ENCODE measurements at places on chromosomes 12 and 14.

DNA sequence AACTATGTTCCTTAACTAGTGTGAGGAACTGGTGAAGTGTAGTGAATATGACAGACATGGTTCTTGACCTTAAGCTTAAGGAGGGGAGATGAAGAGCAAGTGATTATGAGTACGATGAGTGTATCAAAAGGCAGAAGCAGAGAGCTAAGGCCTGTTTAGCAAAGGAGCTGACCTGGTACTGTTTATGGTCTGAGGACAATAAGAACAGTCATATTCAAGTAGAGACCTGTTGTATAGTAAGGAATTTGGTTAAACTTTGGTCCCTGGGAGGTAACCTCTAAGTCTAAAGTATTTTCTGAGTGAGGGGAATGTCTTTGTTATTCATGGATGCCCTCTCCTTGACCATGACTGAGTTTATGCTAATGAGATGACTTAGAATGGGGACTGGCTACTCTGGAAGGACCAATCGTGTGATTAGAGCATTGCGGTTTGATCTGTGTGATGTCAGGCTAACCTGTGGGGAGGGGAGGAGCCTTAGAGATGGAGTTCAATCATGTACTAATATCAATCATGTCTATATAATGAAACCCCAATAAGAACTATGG is 389.3 kb downstream of the BMP4 start:
- no peak for DNase-seq

- no peak for DNase-seq
Observed at GRCh38 chr14:90575781-90576180, 179.0 kb downstream of the CALM1 start.

GRCh38 chr14:53109105-53110041 is 43.8 kb downstream of the DDHD1 start:
- no peak for DNase-seq

GRCh38 chr14:45084946-45085346 is 1.0 kb downstream of the PRPF39 start:
- DNase-seq, result peak; percentile 27

GRCh38 chr12:110071504-110071903 is 23.2 kb upstream of the C12orf76 start:
- DNase-seq, result no peak

DNA sequence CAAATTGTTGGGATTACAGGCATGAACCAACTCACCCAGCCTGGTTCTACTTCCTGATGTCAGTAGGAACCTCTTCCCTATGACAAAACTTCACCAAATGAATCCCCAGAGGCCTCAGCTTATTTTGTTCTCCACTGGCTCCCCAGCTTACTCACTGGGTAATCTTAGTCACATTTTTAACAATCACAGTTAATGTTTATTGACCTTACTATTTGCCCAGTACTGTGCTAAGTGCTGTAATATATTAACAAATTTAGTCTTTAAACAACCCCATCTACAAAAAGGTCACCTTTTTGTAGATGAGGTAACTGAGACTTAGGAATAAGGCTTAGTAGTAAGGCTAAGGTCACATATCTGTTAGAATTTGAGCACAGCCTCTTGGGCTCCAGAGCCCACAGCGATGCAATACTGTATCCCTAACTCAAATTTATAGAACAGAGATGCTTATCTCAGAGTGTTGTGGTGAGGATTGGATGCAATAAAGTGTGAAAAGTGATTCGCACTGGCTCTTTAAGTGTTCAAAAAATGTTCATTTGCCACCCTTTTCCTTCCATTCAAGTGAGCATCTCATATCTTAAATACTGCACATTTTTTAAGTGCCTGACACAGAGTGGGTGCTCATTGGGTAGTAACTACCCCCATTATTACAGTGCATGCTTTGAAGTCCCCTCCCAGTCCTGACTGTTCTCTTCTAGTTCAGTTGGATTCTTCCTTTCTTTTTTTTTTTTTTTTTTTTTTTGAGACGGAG is 146.4 kb upstream of the ARHGAP5 start:
- DNase-seq, result peak; percentile 63

- DNase-seq, result no peak
Observed at GRCh38 chr14:27075503-27075902, 477.7 kb upstream of the NOVA1 start.

DNA sequence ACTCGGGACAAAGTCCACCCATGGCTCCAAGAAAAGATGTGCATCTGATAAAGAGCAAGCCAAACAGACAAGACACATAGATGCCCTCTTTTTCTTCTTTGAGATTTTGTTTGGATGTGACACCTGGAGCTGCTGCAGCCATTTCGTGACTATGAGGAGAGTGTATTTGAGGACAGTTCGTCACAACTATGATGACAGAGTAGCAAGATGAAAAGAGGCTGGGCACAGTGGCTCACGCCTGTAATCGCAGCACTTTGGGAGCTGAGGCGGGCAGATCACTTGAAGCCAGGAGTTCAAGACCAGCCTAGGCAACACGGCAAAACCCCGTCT is 21.5 kb downstream of the LGMN start:
- no peak for DNase-seq

DNA sequence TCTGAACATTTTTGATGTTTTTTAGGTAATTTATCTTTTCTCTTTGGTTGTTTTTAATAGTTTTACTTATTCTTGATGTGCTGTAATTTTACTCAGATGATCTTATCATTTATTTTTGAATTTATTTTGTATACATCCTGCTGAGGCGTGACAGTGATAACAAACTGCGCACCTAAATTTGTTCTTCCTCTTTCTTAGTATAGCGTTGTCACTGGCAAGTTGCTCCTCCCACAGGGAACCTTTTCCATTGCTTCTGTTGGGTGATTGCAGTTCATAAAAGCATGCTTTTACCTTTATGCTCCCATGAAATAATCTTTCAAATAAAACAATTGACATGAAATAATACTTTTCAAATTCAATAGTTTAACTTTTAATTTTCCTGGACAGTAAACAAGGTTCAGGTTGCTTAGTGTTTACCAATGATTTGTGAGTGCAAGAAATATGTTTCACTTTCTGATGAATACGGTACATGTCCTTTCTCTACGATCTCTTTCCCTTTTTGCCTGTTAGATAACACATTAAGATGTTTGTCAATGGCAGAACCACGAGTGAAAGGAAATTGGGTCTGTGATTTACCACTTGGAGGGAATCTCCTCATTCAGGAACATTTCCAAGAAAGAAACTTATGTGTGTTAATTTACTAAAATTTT is 223.3 kb downstream of the CCDC91 start:
- DNase-seq, result no peak

GRCh38 chr14:63852271-63852816 is 460 bp upstream of the SYNE2 start:
- DNase-seq, result peak; percentile 41

- no peak for DNase-seq
Observed at GRCh38 chr14:94936401-94936892, 166.5 kb upstream of the GSC start.

DNA sequence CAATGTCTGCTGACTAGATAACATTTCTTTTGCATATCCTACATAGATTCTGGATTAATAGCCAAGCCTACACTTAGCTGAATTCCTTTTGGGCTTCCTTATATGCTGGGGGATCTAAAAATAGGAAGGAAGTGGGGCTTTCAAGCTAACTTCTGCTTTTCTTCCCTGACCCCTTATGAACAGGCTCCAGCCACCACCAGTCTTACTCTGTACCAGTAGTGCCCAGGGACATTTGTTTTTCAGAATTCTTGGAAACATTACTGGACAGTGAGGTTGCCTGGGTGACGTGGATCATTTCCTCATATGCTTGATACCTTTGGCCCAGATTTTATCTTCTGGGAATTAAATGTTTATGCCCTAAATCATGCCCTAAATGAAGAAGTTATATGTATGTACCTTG is 55.9 kb upstream of the SRRM4 start:
- DNase-seq, result no peak

GRCh38 chr12:80033448-80033847 is 65.9 kb upstream of the OTOGL start:
- DNase-seq, result peak; percentile 76

DNA sequence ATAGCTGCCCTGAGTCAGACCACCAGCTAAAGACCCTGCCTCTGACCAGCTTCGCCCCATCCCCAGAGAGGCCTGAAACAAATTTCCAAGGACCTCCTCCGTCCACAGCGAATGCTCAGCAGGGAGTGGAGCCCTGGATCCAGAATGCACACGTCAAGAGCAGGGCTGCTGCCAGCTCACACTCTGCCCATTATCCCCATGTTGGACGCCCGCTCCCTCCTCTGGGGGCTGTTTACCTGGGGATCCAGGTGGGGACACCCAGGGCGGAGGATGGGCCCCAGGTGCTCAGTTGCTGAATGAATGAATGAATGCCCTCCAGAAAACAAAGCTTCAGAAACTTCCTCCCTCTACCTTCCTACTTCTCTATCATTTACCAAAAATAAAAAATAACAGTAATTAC is 18.1 kb downstream of the BCL11B start:
- no peak for DNase-seq

DNA sequence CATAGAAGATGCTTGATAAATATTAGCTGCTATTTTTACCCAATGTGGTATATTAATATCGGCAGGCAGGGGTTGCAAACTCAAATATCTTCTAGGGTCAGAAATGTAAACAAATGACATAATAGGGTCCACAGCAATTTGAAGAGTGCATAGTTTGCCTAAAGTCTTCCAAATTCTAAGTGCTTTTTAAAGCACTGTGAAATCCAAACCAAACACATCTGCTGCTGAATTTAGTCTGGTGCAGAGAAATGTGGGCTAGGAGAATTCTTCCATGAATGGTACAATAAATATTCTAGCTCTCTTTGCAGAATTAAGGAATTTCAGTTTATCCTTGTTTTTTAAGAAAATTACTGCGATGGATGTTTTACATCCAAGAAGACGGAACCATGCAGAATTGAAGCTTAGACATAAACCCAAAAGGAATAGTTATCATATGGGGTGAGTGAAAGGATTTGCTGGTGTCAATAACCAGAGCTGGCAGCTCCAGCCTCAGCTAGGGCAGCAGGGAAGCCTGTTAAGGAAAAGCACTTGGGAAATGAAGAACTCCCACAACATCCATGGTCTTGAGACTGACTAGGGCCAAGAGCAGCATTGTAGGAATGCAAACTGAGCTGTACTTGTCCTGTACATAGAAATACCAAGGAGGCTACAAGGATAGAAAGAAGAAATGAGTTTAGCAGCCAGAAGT is 65.5 kb downstream of the PTPRR start:
- no peak for DNase-seq

- peak; percentile 8 for DNase-seq
Observed at GRCh38 chr14:42523666-42524065, 917.0 kb downstream of the LRFN5 start.

GRCh38 chr14:60339571-60339970 is 90.5 kb downstream of the PPM1A start:
- DNase-seq, result peak; percentile 6

GRCh38 chr12:42786400-42787148 is 197.0 kb upstream of the PRICKLE1 start:
- DNase-seq, result no peak

DNA sequence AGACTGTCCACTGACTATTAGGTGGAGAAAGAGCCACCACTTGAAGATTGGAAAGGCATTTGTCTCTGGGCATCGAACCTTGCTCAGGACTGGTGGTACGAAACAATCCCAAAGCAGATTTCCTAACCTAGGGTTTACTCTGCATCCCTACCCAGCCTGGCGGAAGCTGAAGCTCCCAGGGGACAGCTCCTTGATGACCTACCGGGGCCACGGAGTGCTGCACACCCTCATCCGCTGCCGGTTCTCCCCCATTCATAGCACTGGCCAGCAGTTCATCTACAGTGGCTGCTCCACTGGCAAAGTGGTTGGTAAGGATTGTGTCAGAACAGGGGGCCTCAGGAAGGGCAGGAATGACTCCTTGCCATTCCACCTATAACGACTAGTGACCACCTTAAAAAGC is 6.5 kb upstream of the NRL start:
- DNase-seq, result no peak

DNA sequence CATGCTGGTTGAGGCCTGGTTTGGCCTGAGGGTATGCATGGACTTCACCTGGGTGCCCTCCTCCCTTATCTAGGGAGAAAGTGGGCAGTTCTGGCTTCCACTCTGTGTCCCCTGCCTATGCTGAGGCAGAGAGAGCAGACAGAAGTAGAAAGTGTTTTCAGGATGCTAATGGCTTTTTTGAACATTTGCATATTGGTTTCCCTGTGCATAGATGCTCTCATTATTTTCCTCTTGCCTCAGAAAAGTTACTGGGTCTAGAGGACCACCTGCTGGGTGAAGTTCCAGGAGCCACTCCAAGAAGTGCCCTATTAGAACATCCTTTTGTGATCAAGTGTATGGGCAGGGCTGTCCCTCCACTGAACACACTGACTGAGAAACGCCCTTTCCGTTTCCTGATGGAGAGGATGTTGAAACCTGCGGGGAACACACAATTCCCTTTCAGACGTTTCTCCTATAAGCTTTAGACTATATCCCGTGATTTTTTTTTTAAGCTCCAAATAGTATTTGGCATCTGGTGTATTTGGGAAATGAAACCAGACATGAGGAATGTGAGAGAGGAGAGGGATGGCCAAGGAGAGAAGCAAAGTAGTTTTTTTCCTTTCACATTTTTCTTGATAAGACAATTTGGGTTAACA is 66.6 kb downstream of the DAAM1 start:
- no peak for DNase-seq

GRCh38 chr14:27945512-27945911 is 821.1 kb upstream of the FOXG1 start:
- no peak for DNase-seq

GRCh38 chr14:90905531-90905930 is 89.3 kb upstream of the TTC7B start:
- DNase-seq, result no peak

DNA sequence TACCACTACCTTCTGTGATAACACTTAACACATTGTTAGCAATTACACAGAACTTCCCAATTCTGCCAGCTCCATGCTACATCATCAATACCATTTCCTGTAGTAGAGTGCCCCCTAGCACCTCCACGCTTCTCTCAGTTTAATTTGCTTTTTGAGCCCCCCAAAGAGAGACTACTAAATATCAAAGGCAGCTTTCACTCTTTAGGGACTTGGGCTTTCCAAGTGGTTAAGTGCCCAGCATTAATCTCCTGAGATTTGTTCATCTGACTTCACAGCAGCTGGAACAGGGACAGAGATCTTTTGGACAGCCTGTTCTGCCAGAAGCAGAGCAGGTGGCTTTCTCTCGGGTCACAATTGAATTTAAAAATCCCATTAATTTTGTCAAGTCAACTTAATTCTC is 954.9 kb downstream of the DIO2 start:
- DNase-seq, result no peak

DNA sequence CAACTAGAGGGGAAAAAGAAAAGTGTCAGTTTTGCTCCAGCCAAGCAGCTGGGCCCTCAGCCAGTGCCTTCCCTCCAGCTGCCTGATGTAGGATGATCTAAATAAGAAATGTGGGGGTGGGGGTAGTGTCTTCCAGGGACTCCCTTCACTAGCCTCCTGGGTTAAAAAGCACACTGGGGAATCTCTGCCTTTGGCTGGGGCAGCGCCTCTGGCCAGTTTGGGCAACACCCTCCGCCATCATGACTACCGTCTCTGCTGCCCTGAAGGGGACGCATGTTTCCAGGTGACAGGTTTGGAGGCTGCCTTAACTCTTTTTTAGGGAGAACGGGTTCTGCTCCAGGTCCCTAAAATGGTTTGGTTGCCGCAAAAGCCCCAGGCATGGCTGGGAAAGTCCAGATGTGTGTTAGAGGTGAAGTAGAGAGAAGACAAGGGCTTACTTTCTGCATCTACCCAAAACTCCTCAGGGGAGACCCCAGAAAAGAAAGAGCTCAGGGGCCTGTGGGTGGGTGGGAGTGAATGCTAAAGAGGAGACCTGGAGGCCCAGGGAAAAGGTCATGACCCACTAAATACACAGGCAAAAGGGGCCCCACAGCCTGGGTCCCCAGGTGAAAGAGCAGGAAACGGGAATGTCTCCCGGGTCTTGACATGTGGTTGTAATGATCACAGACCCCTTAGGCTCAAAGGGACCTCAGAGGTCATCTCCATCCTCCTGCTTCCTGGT is 132.8 kb upstream of the CCND2 start:
- DNase-seq, result no peak

GRCh38 chr12:82015623-82016347 is 256.6 kb upstream of the PPFIA2 start:
- no peak for DNase-seq
